ENCODE measurements at places on chromosomes 4 and X.

GRCh38 chrX:19174401-19175025, 52.2 kb upstream of the ADGRG2 start:
- DNase-seq: peak; percentile 76

DNA sequence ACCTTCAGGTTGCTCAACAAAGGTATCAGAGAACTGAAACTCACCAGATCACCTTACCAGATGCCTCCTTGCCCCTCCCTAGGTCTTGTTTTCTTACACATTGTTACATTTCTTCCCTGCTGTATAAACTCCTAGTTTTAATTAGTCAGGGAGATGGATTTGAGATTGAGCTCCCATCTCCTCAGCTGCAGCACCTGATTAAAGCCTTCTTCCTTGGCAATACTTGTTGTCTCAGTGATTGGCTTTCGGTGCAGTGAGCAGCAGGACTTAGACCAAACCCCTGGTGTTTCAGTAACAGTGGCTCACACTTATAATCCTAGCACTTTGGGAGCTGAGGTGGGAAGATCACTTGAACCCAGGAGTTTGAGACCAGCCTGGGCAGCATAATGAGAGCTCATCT, 42.5 kb upstream of the KLHL8 start:
- DNase-seq: no peak

DNA sequence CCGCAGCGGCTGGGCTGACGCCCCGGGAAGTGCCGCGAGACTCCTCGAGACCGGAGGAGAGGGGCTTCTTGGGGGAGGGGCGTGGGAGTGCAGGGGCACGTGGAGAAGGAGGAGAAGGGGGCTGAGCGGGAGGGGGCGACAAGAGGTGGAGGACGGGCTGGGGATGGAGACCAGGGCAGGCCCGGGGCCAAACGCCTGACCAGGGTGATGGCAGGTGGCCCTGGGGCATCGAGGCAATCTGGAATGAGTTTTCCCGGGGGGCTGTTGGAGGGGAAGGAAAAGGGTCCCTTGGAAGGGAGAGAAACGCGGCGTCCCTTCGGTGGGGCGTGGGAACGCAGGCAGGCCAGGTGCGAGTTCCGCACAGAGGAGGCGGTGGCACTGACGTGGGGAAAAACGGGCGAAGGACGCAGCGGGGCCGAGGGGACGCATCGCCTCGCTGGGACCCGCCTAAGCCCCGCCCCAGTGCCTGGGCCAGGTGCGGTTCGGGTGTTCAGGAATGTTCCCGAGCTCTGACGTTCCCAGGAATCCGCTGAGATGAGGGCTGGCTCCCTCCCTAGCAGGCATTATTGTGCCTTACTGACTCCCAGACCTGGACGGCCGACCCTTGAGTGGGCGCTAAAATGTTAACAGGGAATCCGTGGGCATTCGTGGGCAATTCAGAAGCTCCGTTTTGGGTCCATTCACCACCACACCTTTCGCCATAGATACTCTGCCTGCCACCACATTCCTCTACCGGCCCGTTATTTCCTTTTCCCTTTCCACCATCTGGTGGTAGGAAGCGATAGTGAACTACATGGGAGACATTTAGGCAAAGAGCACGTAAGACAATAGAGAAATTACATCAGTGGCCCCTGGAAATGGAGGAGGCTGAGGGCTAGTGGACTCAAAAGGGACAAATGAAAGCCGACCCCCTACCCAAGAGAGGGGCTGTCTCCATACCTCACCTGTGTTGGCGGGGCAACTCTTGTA, 795 bp upstream of the SH3KBP1 start:
- DNase-seq: peak; percentile 48

DNA sequence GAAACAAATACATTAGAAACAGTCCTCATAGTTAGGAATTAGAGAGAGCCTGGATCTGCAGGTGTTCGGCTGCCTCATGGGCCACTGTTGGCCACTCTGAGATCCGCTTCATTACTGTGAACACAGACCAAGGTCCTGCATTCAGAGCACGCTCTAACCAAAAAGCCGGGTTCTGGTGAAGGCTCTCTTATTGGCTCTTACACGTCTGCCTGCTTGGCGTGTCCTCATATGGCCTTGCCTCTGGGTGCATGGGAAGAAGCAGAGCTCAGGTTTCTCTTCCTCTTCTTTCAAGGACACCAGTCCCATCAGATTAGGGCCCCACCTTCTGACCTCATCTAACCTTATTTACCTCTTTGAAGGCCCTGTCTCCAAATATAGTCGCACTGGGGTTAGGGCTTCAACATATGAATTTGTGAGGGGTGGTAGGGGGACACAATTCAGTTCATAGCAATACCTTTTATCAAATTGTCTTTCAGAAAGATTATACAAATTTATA, 37.1 kb upstream of the ELF2 start:
- no peak for DNase-seq

- DNase-seq: no peak
Observed at GRCh38 chr4:117755438-117755837, 278.8 kb upstream of the NDST3 start.

DNA sequence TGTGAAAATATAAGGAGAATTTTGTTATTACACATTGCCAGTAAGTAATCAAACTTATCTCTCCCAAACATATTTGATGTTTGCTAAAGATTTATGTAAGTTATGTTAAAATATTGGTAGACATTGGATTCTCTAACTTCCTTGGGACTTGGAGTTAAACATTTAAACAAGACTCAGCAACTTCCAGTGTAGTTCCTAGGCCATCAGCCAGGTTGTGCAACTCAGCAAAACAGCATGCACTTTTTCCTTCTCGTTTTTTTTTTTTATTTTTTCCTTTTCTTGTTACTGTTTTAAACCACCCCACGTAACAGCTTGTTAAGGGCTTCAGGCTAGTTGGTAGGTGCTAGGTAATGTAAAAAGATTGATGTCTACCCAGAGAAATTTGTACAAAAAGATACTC, 510.4 kb downstream of the ANKRD50 start:
- DNase-seq: peak; percentile 25

GRCh38 chr4:62517716-62518115, 1317.6 kb downstream of the ADGRL3 start:
- no peak for DNase-seq

DNA sequence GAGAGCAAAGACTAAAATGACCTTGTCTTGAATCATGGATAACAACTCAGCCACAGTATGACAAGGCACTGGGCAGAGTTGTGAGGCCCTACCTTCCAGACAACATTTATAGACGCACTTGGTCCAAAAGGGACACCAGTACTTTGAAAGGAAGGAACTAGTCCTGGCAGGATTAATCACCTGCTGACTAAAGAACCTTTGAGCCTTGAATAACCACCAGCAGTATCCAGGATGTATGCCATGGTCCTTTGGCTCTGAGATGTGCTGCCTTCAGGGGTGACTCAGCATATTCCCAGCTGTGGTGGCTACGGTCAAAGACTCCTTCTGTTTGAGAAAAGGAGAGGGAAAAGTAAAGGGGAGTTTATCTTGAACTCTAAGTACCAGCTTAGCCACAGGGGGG, 118.1 kb upstream of the PRR32 start:
- DNase-seq: no peak

- DNase-seq: no peak
Observed at GRCh38 chr4:34466411-34466810, 1777.9 kb downstream of the ARAP2 start.

- no peak for DNase-seq
Observed at GRCh38 chrX:149498767-149499166, 6.3 kb downstream of the IDS start.

All from MG63 (cell line).